Right kidney (tissue), 9 donors: ENCODE measurements at places on chromosomes 7 and 10.

GRCh38 chr7:23287612-23288011 lies 11.5 kb upstream of the MALSU1 start:
- DNase-seq: no peak

GRCh38 chr7:92504563-92504962 lies 23.8 kb downstream of the PEX1 start:
- DNase-seq: no peak

DNA sequence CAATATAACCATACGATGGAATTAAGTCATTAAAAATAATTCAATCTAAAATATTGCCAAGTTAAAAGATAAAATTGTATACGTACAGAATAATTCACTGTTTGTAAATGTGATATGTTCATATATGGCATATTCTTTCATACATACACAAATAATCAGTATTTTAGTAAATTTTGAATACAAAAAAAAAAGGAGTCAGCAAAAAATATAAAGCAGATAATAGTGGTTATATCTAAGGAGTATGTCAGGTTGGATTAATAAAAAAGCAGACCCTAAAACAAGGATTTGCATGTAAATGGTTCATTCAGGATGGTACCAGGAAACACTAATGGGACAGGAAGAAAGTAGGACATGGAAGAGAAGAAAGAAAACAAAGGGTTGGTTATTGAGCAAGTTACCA lies 59.5 kb downstream of the XPNPEP1 start:
- DNase-seq: no peak

DNA sequence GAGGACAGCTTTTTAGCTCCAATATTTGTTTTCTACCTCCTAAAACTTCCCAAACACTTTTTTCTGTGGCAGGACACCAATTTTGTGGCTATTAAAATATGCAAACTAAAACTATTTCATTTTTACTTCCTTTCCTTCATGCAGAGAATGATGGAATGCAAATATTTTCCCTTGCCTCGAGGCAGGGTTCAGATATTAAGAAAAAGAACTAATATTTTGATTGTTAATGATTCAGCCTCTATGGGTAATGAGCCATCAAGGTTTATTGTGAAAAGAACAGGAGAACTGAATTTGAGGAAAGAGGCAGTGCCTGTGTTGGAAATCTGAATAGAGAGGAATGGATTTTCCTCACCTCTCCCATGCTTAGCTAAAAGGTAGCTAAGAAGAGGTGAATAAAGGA lies 43.1 kb upstream of the CASD1 start:
- DNase-seq: no peak

DNA sequence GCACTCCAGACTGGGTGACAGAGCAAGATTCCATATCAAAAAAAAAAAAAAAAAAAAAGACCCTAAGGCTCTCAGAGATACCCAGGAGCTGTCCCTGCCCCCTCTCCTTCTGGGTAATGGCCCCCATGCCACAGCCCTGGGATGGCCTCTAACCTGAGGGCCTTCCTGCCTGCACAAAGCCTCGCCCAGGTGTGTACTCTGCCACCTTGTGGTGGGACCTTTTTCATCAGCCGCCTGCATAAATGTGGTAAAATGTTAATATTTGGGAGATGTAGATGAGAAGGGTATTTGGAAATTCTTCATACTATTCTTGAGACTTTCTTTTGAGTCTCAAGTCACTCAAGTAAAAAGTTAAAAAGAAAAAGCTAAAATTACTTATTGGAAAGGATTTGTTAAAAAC lies 46.3 kb upstream of the RNF216 start:
- DNase-seq: no peak

DNA sequence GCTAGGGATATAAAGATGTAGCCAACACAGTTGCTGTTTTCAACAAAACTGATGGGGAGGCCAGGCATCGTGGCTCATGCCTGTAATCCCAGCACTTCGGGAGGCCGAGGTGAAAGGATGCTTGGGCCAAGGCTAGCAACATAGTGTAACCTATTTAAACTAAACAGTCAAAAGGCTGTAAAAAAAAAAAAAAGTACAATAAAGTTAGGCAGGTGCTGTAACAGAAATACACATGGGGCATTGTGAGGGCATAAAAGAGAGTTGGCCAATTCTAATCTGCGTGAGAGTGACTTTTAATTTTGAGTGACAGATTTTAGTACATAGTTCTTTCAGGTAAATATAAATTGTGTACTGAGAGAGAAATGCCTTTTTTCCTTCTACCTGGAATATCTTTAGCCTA lies 6.2 kb downstream of the XRCC2 start:
- no peak for DNase-seq

GRCh38 chr7:111650456-111650999 lies 88.2 kb upstream of the IMMP2L start:
- no peak for DNase-seq

GRCh38 chr10:97916586-97916985 lies 66.9 kb downstream of the GOLGA7B start:
- no peak for DNase-seq

- DNase-seq: no peak
Observed at GRCh38 chr7:135501402-135501801, 8.5 kb downstream of the CNOT4 start.

DNA sequence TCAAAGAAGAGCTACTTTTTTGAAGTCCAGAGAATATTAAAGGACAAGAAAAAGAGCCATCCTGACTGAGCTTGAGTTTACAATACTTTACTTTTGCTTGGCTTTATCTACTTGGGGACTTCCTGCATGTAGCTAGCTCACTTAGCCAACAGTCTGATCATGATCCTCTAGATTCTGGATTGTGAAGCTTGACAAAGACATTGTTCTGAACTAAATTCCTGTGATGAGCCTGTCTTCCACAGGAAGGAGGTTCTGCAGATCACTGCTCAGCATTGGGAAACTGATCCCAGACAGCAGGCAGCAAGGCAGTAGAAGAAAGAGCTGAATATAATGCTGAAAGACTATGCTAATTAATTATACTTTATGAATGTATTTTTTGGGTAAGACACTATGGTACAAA lies 296.4 kb downstream of the DGKB start:
- DNase-seq: no peak

DNA sequence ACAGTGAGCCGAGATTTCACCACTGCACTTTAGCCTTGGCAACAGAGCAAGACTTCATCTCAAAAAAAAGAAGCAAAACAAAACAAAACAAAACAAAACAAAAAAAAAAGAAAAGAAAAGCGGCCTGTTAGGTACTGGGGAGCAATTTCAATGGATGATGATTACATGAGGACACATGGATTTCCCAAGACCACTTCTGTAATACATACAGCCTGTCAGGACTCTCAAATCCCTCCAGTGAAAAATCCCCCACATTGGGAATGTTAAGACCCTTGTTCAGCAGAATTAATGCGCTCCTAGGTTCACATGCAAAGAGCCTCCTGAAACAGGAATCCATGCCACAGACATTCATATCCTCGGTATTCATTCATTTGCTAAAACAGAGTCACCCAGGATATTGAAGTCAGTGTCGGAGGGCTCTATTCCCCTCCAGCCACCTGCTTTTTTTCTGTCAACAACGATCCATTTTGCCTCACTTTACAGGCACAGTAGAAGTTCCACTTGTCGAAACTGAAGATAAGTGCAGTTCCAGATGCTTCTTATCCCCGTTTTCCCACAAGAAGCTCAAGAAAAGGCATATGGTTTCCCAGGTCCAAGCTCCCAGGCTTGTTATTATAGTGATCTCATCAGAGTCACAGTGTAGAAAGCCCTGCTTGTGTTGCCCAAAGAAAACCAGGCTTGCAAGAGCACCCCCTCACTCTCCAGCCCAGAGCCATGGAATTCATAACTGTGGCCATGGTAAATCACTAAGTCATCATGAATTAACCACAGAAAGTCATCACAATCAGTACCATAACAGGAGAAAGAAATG lies 20.2 kb downstream of the SLC16A12 start:
- DNase-seq: no peak

GRCh38 chr7:55113760-55114540 lies 95.1 kb downstream of the EGFR start:
- no peak for DNase-seq

GRCh38 chr10:29895456-29895855 lies 163.9 kb downstream of the JCAD start:
- DNase-seq: no peak

GRCh38 chr7:26525398-26526264 lies 234.0 kb downstream of the SNX10 start:
- DNase-seq: peak; percentile 60

GRCh38 chr10:114735946-114736345 lies 77.9 kb upstream of the ABLIM1 start:
- no peak for DNase-seq

GRCh38 chr7:149797771-149798170 lies 24.4 kb upstream of the ZNF467 start:
- no peak for DNase-seq

GRCh38 chr10:74738542-74738941 lies 87.9 kb upstream of the KAT6B start:
- no peak for DNase-seq

- no peak for DNase-seq
Observed at GRCh38 chr7:127438836-127439235, 46.3 kb upstream of the ZNF800 start.

- peak; percentile 31 for DNase-seq
Observed at GRCh38 chr10:29646238-29646902, 11.6 kb upstream of the SVIL start.

GRCh38 chr10:46298477-46299285 lies 11.9 kb downstream of the ANTXRL start:
- DNase-seq: no peak

DNA sequence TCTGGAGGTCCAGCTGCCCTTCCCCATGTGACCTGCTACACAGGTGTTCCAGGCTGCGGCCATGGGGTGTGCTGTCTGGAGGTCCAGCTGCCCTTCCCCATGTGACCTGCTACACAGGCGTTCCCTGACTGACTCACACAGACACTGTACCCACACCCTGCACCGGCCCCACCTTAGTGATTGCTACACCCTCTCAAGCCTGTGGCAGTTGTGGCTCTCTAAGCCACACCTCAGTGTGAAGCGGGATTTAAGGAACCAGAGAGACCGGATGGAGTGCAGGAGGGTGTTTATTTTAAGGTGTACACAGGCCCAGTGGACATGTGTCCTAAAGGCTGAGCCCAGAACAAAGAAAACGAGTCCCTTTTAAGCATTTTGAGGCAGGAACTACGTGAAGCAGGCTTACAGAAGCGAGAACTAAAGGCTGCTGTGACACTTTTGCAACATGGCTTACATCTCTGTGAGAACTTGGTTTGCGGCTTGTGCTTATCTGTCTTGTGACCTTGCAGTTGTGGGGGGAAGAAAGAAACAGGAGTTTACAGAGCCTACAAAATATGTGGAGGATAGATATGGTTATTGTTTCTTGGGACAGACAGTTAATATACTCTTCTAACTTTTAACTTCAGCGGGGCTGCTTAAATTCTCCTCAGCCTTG lies 326.4 kb downstream of the PAXIP1 start:
- no peak for DNase-seq

- DNase-seq: no peak
Observed at GRCh38 chr7:4700577-4701235, 18.6 kb downstream of the FOXK1 start.

DNA sequence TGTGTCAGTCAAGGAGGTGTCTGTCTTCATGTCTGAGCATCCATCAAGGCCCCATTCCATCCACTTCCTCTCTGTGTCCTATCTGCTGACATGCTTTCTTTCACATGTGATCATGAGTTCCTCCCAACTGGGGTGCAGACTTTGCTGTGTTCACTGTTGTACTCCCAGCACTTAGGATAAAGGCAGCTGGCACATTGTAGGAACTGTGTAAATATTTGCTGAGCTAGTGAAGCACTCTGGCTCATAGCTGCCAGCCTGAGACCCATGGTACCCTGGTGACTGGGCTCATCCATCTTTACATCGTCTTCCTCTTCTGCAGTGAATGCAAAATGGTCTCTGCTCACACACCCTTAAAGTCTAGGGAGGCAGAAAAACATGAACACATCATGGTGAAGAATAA lies 242.2 kb upstream of the IGFBP3 start:
- DNase-seq: no peak

GRCh38 chr7:46218461-46219200 lies 297.6 kb upstream of the IGFBP3 start:
- no peak for DNase-seq

- no peak for DNase-seq
Observed at GRCh38 chr10:48416584-48417232, 110.2 kb downstream of the MAPK8 start.

GRCh38 chr7:142248166-142249160 lies 9.4 kb downstream of the PRSS58 start:
- DNase-seq: no peak

DNA sequence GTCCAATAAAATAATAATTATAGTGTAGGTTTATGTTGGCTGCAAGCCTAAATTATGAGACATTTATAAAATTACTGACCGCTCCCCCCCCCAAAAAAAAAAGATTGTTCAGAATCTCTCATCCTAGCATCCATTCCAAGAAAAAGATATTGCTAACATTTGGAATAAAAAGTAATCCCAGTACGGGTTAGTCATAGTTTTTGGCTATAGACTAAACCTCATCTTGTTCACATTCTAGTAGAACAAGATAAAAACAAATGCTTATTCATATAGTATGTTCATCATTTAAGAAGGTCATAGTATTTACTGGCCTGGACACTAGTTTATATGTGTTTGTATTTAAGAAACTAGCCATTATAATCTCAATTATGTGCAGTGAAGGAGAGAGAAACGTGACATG lies 44.0 kb downstream of the ADK start:
- no peak for DNase-seq

- no peak for DNase-seq
Observed at GRCh38 chr10:47303105-47303504, 3.1 kb downstream of the GDF10 start.

GRCh38 chr10:105973360-105973759 lies 1191.1 kb downstream of the SORCS1 start:
- peak; percentile 25 for DNase-seq

GRCh38 chr10:97475936-97476594 lies 22.2 kb downstream of the MMS19 start:
- DNase-seq: no peak
